NCI-H2029 (cell line): ENCODE measurements at places on chromosomes 3 and 15.

GRCh38 chr3:43742920-43743319, 52.2 kb downstream of the ABHD5 start:
- DNase-seq = no peak

DNA sequence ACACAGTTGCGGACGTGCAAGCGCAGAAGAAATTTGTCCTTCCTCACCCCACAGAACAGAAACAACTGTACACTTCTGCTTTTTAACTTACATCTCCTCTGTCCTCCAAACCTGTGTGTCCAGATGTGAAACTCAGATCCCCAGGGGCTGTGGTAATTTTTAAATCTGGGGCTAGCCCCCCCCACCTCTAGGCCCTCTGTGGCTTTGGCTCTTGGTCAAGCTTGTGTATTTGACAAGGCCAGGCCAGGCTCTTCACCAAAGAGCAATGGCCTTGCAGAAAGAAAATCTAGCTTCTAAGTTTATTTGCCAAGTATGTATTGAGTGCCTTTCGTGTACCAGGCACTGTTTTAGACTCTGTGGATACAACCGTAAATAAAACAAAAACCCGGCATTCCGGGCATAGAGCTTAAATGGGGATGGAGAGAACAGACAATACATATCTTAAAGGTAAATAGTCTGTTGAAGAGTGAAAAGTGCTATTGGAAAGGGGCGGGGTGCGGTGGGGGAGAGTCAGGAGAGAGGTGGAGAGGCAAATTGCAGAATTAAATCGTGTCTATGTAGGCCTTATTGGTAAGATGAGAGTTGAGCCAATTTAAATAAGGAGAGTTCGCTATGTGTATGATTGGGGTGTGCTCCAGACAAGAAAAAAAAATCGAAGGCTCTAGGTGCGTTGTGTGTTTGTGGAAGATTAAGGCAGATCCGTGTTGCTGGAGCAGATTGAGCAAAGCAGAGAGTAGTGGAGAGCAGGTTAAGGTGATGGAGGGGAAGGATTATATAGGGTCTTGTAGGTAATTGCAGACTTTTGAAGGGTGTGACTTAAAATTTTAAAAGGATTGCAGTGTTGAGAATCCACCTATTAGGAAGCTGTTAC, 781 bp upstream of the DPH6 start:
- no peak for DNase-seq

GRCh38 chr3:171770689-171771620, 39.3 kb downstream of the PLD1 start:
- peak; percentile 28 for DNase-seq

GRCh38 chr3:158790901-158791589, 10.8 kb upstream of the MFSD1 start:
- DNase-seq = peak; percentile 67

DNA sequence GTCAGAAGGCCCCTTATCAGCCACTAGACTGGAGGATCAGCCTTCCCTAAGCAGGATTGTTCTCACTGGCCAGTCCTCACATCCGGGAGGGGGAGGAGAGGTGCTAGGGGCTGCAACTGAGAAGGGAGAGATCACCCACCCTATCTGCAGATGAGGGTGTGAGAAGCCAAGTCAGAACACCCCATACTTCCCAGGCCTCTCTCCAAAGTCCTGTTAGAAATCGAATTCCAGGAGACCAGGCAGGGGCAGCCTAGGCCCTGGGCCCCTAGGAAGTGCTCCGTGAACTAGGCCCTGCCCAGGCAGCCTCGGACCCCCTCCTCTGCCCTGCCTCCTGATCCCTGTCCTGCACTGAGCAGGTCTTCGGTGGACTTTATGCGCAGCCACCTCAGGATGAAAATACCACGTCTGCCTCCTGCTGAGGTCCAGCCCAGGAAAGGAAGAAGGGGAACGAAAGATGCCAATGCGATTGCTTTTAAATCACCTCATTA, 933 bp downstream of the DZIP1L start:
- no peak for DNase-seq

DNA sequence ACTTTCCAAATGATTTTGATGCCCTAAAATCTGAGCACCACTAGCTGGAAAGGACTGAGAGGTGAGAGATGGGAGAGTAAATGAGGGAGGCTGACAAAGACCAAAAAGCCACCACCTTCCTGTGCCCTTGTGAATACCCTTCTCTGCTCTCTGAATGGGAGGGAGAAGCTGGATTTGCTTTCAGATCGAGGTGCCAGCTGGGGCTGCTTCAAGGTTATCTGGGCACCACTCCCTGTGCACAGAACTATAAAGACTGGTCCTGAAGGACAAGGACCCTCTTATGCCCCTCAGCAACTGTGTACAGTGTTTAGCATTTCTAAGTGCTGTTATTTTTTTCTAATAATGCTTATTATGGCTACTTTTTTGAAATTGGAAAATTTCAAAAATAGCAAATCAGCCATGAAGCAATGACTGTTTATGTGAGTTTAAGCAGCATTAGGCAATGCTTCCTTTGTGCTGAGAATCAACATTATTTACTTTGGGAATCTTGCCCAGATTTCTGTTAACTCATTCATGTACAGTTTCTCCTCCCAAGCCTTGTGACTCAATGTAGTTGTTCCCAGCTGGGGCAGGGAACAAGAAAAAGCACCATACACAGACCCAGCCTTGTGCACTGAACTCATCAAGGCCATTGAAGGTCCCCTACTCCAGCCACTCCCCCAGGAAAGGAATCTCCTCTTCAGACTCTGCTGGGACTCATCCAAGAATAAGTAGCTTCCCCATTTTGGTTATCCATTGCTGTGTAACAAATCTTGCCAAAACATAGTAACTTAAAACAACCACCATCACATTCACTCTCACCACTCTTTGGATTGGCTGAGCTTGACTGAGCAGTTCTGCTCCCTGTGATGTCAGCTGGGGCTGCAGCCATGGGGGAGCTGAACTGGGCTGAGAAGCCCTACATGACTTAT, 37.3 kb upstream of the CDV3 start:
- DNase-seq = no peak

GRCh38 chr3:149610351-149611105, 47.3 kb downstream of the WWTR1 start:
- DNase-seq = no peak

DNA sequence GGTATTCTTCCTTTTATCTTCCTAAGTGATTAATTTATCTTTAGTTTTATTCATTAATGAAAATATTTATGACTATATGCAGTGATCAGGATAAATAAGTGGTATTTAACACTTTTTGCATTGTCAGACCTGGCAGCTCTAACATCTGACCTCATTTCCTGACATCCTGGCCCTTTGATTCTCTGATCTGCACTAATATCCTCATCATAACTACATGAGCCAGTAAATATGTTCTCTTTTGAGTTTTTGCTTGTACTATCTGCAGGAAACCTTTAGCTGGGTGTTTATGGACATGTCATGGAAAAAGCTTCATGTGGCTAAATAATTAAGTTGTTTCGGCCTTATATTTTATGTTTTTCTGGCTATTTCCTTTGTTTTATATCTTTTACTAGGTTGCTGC, 10.5 kb downstream of the NKTR start:
- no peak for DNase-seq

DNA sequence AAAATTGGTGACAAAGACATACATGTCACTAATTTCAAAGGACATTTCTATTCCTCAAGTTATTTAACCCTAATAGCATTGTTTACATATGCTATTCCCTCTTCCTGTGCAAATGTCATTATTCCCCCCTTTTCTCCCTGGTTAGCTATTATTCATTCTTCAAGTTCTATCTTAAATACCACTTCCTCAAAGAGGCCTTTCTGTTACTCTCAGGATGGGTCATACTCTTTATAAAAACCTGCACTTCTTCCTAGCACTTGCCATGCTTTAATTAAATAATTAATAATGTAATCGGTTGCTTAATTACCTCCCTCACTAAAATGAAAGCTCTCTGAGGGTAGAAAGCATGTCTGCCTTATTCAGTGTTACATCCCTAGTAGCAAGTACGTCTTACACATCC, 88.5 kb downstream of the XRN1 start:
- DNase-seq = no peak

DNA sequence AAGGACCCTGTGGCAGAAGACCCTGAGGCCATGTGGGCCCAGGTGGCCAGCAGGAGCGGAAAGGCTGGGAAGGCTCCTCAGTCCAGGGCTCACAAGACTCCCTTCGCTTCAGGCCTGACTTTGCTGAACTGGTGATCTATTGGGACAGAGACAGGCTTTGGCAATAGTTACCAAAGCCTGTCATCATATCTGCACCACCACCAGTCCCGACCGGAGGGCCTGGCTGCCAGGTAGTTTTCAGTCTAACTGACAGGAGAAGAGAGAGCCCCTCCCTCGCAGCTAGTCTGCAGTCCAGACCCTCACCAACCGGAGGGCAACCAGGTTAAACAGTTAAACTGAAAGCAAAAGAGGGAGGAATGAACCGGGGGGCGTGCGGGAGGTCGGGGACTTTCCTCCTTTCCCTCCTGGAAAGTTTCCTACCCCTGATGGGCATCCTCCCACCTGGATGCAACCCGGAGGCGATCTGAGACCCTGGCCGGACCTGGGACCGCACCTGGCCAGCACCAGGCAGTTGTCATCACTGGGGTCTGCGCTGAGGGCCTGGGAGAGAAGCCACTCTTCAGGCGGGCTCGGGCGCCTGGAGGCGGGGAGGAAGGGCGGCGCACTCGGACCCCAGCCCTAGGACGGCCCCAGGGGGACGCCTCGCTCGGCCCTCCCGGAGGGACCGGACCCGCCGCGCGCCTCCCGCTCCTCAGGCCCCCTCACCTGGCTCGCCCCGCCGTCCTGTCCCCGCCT, 435 bp downstream of the RAB27A start:
- DNase-seq = no peak

- no peak for DNase-seq
Observed at GRCh38 chr3:195441476-195441991, 1.3 kb downstream of the ACAP2 start.

DNA sequence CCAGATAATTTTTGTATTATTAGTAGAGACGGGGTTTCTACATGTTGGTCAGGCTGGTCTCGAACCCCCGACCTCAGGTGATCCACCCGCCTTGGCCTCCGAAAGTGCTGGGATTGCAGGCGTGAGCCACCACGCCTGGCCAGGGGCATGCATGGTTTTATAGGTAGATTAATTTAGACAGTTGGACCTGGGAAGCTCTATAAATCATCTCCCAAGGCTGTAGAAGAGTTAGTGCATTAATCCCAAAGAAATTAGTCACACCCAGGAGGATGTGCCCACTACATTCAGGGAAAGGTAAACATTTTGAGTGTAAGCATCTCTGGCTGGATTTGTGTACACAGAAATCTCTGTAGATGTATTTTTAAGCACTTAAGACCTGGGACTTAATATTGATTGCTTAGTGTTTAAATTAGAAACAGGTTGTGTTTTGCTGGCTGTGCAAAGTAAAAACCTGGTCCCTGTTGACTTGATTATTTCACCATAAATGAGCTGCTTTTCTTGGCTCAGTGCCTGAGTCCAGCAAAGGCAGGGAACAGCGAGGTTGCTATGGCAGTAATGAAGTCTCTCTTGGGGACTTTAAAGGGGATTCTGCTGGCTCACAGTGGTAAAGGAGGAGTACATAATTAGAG, 19.2 kb downstream of the EXOSC7 start:
- DNase-seq = peak; percentile 62

DNA sequence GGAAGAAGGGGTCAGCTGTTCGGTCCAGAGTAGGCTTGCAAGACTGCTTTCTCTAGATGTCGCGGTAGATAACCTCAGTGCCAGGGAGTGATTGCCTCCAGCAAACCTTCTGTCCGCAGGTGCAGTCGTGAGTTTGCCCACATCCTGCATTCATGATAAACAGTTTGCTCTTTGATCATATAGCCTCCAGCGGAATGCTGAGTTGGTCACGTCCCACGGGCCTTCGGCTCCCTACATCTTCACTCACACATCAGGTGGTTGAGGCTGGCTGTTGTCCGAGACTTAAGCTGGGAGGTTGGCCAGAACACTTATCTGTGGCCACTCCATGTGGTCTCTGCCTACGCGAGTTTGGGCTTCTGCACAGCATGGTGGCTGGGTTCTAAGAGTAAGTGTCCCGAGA, 62.1 kb upstream of the NR2C2 start:
- DNase-seq = no peak

DNA sequence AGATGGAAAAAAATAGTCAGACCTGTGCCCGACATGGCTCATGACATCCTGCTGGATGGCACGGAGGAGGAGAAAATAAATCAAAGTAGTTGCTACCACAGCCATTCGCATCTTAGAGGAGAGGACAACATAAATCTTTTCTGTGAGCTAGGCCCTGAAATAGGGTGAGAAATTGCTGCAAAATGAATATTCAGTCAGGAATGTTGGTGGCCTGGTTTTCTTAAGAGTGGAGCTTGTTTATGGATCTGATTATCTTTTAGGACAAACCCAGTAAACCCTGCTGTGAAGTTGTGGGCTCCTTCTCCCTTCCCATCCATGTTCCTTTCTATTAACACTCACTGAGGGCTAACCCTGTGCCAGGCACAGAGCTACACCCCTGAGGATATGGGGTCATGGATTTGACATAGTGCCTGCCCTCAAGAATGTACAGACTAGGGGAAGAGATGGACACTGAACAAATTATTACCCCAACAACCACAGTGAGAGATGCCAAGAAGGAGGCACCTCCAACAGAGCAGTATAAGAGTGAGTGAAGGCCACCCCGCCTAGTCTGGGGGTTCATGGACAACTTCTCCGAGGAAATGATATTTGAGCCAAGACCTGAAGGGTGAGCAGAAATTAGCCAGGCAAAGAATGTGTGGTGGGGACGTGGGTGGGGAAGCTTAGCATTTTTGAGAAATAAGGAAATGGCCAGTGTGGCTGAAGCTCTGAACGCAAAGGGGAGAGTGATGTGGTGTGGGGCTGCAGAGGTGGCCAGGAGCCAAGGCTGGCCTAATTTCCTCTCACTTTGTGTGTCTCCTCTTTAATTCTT, 68.9 kb upstream of the ARL8B start:
- DNase-seq = no peak

- DNase-seq = no peak
Observed at GRCh38 chr3:16871915-16872842, 12.6 kb upstream of the PLCL2 start.

DNA sequence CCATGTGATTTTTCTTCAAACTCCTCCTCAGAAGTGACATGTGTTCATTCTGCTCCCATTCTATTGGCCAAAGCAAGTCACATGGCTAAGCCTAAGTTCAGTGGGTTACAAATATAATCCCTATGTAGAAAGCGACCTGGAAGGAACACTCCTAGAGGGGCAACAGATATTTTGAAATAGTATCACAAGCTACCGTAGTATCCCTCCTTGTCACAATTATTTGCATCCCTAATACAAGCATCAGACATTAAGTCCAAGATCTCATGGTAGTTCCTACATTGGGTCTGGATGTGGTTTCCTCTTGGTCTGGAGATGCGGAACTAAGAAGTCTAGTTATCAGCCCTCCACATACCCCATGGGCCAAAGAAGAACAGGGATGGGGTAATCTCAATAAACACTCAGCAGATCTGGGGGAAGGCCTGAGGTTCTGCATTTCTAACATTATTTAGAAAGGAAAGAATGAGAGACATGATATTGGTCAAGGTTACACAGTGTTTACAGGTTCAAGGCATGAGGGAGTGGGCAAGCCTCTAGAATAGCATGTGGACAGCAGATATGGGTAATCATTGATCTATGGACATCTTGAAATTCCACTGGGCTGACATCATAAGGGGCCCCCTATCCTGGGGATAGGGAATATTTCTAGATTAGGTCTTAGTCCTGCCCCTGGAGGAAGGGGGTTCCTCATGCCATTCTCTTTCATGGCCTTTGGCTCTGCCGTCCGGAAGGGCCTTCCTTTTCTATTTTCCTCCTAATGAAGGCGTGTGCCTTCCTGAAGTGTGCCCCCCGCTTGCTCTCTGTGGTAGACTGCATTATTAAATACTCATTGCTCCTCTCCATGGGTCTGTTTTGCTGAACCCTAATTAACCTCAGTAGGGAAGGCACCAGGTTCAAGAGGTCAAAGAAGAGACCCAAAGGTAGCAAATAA, 17.8 kb upstream of the ABHD2 start:
- no peak for DNase-seq
